ENCODE measurements at places on chromosomes 2 and 18. TPM values are rescaled to one million over a fixed set of nuclear protein-coding genes. Genes with fewer than 3 reads are reported as not detected.

- no peak for DNase-seq
Measured at GRCh38 chr2:162155093-162155492, 3.0 kb upstream of the GCG start.

DNA sequence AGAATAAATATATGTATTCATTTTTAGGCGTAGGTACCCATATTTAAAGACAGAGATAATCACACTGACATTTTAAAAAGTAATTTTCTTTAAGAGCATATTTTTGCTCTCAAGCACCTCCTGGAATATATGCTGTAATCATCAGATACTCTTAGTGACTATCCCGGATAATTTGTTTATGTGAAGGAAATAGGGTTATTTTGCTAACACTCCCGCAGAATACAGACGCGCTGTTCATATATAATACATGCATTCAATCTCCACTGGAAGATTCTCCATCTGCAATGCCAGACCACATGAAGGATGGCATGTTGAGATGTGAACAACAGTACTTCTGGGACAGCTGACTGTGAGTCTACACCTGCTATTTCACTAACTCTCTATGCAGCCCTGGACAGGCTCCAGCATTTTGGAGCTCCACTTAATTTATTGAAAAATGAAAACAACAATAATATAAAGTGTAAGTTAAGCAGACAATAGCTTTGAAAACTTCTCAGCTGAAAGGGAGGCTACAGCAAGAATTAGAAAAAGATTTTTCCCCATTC is 430.6 kb downstream of the TMX3 start:
- no peak for DNase-seq

GRCh38 chr2:27191070-27191829 is 20.6 kb upstream of the ATRAID start:
- DNase-seq = no peak

Gene GORASP2
- 22.6 TPM for polyA plus RNA-seq

- peak; percentile 9 for DNase-seq
Measured at GRCh38 chr2:165274698-165275097, 35.5 kb downstream of the SCN2A start.

DNA sequence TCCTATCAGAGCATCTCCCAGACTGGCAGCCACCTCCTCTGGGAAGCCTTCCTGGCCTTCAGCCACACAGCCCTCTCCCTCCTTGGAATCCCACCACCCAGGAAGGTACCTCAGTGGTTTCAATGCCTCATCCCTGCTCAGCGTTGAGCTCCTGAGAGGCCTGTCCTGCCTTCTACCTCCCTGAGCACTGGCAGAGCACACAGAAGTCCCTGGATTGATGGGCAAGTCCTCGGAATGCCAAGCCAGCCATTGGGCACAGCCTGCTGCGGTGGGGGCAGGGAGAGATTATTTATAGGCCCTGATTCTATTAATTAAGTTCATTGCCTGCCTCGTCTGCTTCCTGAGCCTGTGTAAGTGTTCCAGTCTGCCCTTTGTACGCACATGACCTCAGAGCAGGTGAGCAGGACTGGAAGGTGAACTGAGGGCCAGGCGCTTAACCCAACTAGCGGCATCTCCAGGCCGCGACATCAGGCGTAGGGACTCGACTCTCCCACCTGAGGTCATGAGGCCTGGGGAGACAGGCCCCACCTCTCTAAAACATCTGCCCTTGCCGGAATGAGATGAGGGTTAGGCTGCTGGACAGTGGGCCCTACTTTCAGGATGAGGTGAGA is 63.4 kb downstream of the SMAD7 start:
- DNase-seq = no peak

GRCh38 chr2:183740241-183740640 is 616.0 kb downstream of the NUP35 start:
- DNase-seq = no peak

Gene ANKRD30BL
- polyA plus RNA-seq = 0.11 TPM

Gene RAD51AP2
- 0.23 TPM for polyA plus RNA-seq

Gene ALPP
- not detected for polyA plus RNA-seq

Gene EVX2
- 0.02 TPM for polyA plus RNA-seq

GRCh38 chr2:2719781-2720180 is 388.7 kb upstream of the MYT1L start:
- no peak for DNase-seq

DNA sequence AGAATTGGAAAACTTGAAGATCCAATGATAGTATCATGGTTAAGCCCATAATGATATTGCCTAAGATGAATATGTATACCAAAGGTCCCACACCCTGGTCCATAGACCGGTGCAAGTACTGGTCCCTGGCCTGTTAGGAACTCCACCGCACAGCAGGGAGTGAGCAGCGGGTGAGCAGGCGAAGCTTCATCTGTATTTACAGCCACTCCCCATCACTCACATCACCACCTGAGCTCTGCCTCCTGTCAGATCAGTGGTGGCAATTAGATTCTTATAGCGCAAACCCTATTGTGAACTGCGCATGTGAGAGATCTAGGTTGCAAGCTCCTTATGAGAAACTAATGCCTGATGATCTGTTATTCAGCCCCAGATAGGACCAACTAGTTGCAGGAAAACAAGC is 402.4 kb downstream of the EPHA4 start:
- no peak for DNase-seq

Gene AQP12A
- polyA plus RNA-seq = 284 TPM

- no peak for DNase-seq
Measured at GRCh38 chr2:74026687-74027241, 42.1 kb downstream of the TET3 start.

GRCh38 chr2:53233759-53234547 is 533.7 kb upstream of the CHAC2 start:
- no peak for DNase-seq

GRCh38 chr2:48423376-48423775 is 106.6 kb upstream of the STON1 start:
- no peak for DNase-seq

Gene REG3G
- polyA plus RNA-seq = 997 TPM

Gene CYP27C1
- 0.02 TPM for polyA plus RNA-seq
